ENCODE measurements at places on chromosomes 2 and 18.

GRCh38 chr2:198883604-198884003 is 574.1 kb downstream of the SATB2 start:
- DNase-seq: no peak

- no peak for DNase-seq
These were observed 62.6 kb upstream of the STK17B start for GRCh38 chr2:196233805-196234475.

GRCh38 chr2:122077771-122078170 is 322.3 kb downstream of the TSN start:
- no peak for DNase-seq

DNA sequence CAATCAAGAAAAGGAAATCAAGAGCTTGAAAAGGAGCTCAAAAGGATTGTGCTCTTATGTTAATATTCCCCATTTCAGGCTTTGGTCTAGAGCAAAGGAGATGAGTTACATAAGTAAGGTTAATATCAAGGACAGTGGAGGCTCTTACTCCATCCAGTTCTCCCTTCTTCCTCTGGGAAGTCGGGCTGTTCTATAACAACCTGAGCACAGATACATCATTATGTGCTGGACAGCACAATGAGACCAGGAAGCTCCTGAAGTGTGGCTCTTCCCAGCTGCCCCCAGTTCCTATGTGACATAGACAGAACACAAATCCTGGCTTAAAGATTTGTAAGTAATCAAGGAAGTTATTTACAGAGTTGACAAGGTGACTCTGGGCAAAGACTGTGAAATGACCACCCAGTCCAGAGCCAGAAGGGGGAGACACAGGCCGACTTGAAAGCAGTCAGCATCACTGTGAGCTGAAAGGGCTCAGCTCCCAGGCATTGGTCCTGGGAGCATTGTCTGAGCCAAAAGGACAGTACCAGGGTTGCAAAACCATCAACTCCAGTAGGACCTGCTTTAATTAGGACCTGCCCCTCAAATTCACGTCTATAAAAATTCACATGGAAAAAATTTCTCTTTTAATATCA is 917.6 kb upstream of the ACVR2A start:
- DNase-seq: peak; percentile 59

- DNase-seq: no peak
These were observed 32.8 kb downstream of the SLC66A2 start for GRCh38 chr18:79918615-79919011.

DNA sequence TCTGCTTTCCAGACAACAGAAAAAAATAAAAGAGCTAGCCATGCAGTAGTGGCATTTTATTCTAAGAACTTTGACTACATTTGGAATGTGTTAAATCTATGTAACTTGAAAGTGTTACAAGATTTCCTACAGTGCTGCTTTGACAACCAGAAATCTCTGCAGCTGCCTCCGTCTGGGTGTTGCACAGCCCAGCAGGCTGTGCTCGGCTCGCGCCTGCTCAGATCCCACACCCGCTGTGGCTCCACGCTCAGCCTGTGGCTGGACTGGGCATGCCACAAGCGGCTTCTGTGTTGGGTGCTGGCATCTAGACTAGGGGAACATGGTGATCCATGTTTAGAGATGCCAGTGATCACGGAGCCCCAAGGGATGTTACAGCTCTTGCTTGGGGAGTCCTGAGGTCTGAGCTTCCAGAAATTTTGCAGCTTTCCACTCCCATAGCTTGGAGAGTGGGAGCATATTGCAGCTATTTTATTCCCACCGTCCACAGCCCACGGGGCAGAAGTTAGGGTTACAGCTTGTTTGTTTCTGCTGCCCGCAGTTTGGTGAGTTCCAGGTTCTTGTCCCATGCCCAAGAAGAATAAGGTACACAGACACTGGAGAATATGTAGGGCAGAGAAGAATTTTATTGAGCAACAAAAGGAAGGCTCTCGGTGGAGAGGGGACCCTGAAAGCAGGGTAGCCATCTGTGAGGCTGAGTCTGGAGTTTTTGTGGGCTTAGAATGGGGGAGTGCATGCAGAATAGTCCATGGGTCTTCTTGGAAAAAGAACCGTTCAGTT is 44.1 kb downstream of the FAM171B start:
- DNase-seq: no peak

- DNase-seq: no peak
These were observed 137.7 kb downstream of the THNSL2 start for GRCh38 chr2:88307817-88308216.

GRCh38 chr2:109006971-109007370 is 18.0 kb upstream of the EDAR start:
- no peak for DNase-seq

DNA sequence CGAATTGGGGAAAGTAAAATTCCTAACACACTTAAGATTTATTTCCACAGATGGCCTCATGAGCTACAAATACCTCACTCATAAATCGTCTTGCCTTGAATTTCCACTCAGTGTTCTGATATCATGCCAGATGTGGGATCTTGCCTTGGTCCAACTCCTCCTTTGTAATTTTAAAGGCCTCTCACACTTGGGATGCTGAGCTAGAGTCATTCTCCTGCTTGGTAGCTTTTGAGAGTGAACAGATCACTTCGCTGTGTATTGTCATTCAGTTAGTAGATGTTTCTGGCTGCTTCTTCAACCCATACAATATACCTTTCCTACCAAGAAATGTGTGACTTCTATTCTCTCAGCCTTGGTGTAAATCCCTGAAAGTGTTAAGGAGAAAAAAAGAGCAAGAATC is 309.2 kb downstream of the NRXN1 start:
- DNase-seq: peak; percentile 30

DNA sequence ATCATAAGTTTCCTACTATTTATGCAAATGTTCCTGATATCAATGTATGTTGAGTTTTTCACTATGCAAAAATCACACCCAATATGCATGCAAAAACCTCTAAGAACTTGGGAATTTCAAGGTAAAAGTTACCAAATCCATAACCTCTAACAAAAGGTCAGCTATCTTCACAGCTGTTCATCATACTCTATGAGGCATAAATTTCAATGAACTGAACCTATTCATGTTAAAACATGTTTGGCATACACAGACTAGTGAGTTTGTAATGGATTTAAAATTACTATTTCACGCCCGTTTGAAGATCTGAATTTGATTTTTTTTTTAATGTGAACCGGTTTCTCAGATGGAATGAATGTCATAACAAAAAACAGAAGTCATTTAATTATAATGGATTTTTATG is 100.2 kb downstream of the ATAD2B start:
- DNase-seq: no peak

DNA sequence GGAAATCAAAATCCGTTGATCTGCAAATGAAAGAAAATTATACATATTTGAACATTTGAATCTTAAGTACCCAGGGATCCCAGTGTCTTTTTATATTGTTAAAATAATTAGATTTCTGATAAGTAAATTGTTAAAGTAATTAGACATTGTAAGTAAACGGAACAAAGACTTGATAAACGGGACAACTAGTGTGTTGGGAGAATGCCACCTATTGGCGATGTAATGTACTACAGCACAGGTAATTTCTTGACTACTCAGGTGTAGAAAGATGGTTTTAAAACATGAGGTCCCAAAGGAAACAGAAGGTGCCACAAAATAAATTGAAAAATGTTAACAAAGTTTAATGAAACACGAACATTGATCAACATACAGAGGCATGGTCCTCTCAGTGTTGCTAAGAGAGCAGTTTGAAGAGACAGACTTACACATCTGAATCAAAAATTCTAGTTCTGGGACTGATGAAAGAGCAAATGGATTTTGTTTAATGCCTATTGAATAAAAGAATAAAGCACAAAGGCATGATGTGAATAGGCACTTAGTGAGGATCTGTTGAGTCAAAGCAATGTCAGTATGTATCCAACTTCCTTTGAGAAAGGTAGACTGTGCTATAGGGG is 103.4 kb upstream of the RASGRP3 start:
- DNase-seq: no peak

GRCh38 chr2:157305723-157306110 is 19.9 kb downstream of the ERMN start:
- DNase-seq: no peak

DNA sequence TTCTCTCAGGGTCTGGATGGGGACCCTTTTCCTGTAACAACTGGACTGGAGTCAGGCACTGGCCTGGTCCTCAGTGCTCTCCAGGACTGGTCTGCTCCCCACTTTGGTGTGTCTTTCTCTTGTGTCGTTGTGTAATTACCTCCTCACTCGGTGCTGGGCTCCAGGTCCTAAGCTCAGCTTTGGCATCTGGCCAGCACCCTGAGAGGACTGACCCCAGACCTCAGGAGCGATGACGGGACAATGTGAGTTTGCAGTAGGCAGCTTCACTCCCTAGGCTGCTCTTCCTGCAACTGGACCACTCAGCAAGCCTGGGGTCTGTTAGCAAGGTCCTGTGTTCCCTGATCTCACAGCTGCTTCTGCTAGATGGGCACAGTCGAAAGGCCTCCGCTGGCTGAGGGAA is 93.8 kb downstream of the COLEC12 start:
- no peak for DNase-seq
